Aorta (tissue), 5 donors: ENCODE measurements at places on chromosomes 5 and 9.

DNA sequence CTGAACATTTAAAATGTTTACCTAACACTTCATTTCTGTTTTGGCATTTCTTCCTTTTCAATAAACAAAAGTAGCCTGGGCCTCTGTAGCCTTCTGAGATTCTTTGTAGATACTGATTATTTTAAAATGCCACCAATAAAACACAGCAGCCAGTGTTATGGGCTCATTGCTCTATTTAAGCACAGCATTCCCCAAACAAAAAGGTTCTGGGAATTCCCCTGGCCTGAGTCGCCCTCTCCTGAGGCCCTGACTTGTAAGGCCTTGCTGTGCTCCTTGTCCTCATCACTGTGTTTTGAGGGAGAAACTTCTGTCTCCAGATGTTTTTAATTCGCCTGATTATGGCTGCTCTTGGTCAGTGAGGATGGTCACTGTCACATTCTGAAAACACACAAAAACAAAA is 33.0 kb upstream of the CTXN3 start:
- no peak for DNase-seq

- no peak for DNase-seq
These were observed 1798.9 kb downstream of the MAT2B start for GRCh38 chr5:165304193-165304827.

DNA sequence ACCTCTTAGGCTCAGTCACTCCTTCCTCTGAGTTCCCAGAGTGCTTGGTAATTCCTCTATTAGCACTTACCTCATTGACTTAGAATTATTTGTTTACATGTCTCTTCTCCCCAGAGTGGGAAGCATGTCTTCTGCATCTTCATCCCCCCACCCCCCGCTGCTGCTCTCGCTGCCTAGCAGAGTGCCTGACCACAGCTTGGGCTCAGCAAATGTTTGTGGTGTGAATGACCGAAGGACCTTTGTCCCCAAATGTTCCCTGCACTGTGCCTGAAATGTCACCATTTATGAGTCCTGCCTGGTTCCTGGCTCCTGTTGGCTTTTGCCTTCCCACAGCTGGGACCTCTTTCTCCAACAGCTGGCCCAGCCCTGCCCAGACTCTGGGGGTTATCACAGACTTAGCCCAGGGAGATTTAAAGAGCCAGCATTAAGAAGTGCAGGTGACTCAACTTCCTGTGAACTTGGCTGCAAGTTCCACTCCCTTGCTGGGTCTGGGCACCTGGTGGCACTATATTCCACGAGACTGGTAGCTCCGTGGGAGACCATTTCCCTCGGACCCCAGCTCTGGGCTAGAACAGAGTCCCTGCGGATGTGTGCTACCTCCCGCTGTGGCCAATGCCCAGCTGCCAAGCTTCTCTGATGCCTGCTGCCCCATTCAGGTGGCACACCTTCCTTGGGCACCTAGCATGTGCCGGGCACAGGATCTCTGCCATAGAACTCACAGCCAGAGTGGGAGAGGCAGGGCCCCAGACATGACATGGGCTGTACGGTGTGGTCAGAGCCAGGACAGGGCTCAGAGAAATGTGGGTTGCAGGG is 1.8 kb upstream of the HMCN2 start:
- DNase-seq, result peak; percentile 52

DNA sequence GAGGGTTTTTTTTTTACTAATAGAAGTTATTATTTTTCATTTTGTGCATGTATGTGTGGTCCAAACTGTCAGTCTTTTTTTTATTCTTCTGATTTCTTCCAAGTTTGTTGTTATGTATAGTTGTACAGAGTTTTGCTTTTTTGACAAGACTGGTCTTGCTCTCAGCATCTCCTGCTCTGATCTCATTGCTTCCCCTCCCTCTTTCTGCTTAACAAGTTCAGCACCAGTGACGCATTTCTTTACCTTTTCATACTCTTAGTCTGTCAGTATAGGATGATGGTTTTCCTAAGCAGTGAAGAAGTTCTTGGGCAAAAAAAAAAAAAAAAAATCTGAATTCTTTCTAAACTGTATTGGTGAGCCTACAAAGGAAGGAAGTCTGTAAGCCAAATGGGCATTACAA is 135.1 kb downstream of the CD180 start:
- DNase-seq, result no peak

GRCh38 chr9:117612317-117612716 is 91.9 kb upstream of the TLR4 start:
- no peak for DNase-seq
